GM18507 (cell line): ENCODE measurements at places on chromosomes 6 and 20.

DNA sequence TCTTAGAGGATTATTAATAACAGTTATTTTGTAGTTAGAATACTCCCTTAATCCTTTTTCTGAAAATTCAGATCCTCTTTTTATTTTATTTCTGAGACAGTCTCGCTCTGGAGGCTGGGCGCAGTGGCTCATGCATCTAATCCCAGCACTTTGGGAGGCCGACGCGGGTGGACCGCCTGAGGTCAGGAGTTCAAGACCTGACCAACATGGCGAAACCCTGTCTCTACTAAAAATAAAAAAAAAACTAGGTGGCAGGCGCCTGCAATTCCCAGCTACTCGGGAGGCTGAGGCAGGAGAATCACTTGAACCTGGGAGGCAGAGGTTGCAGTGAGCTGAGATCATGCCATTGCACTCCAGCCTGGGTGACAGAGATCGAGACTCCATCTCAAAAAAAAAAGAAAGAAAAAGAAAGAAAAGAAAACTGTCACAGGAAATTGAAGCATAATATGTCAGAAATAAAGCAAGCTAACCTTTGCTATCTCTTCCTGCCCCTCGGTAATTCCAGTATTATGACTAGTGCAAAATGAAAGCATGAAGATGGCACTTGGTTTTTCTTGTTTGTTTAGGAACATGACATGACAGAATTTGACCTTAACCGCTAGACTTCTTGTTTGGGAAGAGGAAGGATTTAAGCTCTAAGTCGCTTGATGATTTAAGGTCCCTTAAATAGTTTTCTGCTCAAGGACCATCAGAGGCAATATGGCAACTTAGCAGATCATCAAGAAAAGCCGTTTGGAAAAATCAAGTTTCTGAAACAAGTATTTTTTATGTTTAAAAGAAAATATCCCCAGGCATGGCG is 1.8 kb upstream of the RBM39 start:
- DNase-seq: no peak

DNA sequence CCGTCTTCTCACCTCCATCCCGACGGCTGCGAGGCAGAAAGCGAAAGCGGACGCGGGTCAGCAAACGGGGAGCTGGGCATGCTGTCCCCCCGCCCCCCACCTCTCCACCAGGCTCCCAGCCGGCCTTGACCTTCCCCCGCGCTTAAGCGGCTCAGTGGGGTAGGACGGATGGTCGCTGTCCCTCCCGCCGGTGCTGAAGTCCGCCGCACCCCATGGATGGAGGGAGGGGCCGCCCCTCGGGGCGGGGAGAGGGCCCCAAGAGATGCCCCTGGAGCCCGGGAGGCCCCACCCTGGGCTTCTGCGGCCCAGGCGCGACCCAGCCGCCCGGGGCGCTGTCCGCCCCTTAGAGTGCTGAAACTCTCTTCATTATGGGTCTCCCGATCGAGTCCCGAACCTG is at the start of gene KCNB1:
Gene KCNB1, minus strand, starts transcription at position 48 of the 397 bp plus-strand sequence. CDS start 188 bp downstream, outside the sequence.
- no peak for DNase-seq

DNA sequence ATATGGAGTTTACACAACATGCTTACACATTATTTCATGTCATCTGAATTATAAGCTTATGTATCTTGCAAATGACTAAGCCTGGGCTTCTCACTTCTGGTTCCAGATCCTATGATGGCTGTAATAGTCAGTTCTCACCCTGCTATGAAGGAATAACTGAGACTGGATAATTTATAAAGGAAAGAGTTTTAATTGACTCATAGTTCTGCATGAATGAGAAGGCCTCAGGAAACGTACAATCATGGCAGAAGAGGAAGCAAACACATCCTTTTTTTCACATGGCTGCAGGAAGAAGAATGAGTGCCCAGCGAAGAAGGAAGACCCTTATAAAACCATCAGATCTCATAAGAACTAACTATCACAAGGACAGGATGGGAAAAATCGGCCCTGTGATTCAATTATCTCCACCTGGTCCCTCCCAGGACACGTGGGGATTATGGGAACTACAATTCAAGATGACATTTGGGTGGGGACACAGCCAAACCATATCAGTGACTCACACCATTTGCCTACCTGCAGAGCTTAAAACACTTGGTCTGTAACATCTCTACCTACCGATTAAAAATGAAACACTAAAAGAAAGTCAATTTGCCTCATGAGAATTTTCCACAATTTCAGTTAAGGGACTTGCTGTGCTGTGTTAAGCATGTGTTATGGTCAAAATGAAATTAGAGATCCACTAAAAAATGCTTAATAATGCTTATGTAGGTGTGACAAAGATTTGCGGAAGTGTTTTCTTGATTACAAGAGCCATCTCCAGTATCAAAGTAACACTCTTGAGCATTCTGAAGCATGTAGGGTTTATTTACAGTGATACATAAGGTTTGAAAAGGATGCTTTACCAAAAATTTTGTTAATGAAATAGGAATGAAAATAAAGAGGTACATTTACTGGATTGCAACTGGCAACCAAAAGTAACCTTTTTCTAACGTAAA is 2.2 kb upstream of the RWDD1 start:
- DNase-seq: no peak

GRCh38 chr6:133404151-133404550 is 163.0 kb downstream of the EYA4 start:
- DNase-seq: no peak

- DNase-seq: no peak
Observed at GRCh38 chr20:33318096-33318429, 35.0 kb downstream of the BPIFB1 start.

DNA sequence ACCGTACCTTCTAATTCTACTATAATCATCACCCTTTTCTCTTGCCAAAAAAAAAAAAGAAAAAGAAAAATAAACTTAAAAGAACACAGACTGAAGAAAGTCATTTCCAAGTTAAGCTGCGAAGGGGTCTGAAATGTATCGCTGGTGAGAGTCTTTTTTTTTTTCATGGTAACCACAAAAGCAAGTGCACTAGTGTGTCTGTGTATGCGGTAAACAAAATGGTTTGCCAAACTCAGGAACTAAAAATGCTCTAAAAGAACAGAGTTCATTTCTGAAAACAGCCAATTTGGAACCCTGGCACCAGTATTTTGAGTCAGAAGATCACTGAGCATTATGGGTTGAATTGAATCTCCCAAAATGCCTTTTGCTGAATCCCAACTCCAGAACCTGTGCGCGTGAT is 46.6 kb downstream of the CDH4 start:
- no peak for DNase-seq

GRCh38 chr6:160978141-160978901 is 13.2 kb upstream of the MAP3K4 start:
- DNase-seq: no peak

DNA sequence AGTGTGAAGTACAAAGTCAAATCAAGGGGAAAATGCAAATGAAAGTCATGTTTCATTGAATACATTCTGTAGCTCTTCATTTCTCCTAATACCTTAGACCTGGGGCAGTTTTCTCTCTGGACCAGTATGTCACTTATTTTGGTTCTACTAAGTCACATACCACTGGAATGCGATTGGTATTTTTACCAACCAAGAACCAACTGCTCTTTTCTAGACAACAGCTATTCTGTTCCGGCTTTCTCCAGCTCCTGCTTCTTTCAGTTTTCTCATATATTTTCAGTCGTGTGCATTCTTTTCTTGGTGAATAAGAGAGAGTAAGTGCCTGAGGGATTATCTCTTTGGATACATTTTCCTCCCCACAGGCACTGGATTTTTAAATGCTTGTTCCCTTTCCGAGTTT is 39.2 kb upstream of the SPACA1 start:
- DNase-seq: no peak

GRCh38 chr20:15162079-15162647 is 824.8 kb upstream of the FLRT3 start:
- DNase-seq: no peak

GRCh38 chr6:143022587-143022986 is 38.1 kb upstream of the AIG1 start:
- no peak for DNase-seq

GRCh38 chr6:150380256-150380655 is 11.4 kb downstream of the IYD start:
- DNase-seq: no peak

- DNase-seq: no peak
Observed at GRCh38 chr6:90644492-90644891, 57.6 kb upstream of the MAP3K7 start.

GRCh38 chr20:33862709-33863403 is 51.7 kb downstream of the CHMP4B start:
- DNase-seq: peak; percentile 54
